ENCODE measurements at places on chromosomes 3 and 15.
A peak's percentile ranks its signal among the peaks of the same experiment; 100 is the strongest.

- DNase-seq: no peak
These were observed 9.5 kb downstream of the TADA3 start for GRCh38 chr3:9782770-9783169.

- DNase-seq: no peak
These were observed 36.1 kb upstream of the SLC41A3 start for GRCh38 chr3:126119976-126120375.

DNA sequence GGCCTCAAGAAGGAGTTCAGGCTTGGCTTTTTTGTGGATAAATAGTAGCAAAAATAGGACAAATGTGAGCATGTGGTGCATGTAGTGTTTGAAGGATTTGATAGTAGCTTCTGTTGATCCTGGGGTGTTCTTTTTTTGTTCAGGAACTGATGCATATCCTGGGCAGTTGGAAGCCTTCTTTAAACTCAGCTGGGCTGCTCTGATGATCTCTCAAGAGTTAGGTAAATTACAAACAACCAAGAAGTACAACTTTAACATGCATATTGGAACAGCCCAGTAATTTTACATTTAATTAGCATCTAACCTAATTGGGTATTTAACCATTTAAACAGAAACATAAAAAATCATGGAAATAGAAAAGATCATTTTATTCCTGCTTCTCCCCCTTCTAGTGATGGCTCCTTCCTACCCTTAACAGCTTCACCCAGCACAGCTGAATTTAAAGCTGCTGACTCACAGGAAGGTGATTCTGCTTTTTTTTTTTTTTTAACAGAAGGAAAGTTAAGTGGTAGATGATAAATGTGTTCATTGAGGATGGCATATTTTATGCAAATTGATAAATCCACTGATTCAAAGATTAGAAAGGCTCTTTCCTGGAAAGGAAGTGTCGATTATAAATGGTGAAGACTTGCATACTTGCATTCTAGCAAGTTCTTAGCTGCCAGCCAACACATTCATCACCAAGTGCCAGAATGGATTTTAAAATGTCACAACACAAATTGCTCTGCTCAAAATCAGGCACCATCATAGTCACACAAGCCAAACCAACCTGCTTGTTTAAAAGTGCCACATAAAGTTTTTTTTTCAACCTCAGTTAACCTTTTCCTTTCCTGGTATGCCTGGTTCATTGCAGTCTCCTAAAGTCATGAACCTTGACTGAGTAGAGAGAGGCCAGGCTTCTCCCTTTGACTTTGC lies 20.0 kb downstream of the SLC35G2 start:
- DNase-seq: no peak

- DNase-seq: peak; percentile 29
These were observed 82.3 kb downstream of the LRIG1 start for GRCh38 chr3:66418475-66418931.

DNA sequence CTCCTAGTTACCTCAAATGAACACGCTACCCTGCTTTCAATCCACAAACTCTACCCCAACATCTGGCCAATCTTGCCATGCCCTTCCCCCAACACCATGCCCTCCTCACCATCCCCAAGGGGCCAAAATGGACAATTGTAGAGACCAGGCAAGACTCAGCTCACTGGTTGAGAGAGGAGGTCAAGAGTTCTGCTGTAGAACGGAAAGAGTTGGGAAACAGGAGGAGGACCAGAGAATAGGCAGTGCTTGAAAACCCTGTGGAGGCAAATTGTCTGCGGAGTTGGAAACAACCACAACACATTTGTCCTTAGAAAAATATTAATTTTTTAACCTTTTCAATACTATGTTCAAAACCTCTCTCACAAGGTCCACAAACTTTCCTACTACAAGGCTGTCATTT lies 128.8 kb upstream of the BFSP2 start:
- DNase-seq: no peak

GRCh38 chr15:31004220-31004733 lies 12.8 kb upstream of the MTMR10 start:
- no peak for DNase-seq

- no peak for DNase-seq
These were observed 261.0 kb downstream of the ROBO1 start for GRCh38 chr3:79506751-79507150.

- no peak for DNase-seq
These were observed 36.2 kb upstream of the SEC13 start for GRCh38 chr3:10357095-10357494.

GRCh38 chr15:42134617-42135245 lies 21.7 kb downstream of the PLA2G4F start:
- no peak for DNase-seq

- DNase-seq: no peak
These were observed 27.0 kb downstream of the MB21D2 start for GRCh38 chr3:192890347-192891335.

DNA sequence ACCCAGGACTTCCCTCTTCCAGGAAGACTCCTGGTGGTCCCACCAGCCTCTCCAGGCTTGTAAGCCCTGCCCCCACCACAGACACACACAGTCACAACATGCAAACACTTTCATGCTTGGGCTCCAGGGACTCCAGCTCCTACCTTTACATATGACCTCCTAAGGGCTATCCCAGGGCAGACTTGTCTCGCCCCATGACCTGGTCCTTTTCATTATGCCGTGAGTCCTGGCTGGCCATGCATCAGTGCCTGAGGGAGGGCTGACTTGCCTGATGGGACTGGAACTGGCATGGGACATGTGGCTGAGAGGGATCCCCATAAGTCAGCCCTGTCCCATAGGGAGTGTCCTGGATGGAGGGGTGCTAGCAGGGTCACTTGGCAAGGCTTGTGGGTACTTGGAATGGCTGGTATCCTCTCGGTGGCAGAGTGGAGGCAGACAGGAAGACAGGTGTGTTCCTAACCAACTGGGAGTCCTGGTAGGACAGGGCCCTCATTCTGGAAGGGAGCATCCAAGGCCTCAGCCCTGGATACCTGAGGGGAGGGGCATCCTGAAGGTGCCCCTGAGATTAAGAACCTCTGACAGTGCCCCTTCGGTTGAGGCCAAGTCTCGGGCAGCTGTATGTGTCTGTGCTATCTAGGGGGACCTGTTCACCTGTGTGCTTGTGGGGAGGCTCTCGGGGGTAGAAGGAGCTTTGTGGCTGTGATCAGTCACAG lies 540 bp upstream of the HHATL start:
- no peak for DNase-seq

DNA sequence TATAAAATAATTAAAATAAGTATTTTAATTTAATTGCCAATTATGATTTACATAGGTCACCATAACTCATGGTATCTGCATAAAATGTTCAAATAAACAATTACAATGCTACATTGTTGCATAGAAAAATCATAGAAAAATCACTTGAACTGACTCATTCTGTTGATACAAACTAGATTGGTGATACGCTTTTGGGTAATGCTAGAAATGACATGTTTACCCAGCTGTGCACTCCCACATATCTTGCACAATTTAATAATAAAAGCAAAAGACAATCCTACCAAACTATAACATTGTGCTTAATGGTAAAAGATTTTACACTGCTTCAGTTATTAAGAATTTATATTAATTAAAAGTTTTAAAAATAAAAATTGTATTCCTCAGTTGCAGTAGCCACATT lies 45.8 kb upstream of the FBXL22 start:
- DNase-seq: no peak

DNA sequence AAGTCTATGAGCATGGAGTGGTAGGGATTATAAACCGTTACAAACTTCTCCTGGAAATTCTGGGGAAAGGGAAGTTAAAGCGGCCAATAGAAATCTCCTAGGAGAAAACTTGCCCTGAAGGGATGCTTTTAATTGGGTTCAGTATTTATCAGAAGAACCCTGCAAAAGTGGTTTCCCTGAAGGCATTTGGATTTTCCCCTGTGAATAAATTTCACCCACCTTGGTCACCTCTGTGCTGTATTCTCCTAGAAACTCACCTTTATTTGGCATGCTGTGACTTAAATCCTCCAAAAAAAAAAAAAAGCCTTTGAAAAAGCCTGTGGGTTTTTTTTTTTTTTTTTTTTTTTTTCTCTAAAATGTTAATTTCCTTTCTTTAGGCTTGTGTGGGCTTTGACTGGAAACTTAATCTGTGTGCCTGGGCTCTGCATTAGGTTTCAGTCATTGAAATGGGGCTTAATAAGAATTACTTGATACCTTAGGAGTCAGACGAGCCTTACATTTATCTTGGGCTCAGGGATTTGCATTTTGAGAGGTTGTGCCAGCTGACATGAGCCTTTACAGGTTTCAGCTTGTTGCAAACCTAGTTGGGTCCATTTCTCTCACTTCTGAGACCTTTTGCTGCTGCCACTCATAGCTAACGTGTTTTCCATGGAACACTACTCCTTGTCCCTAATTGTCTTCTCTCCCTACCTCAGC lies 22.0 kb downstream of the TGFBR2 start:
- DNase-seq: peak; percentile 54

- no peak for DNase-seq
These were observed 13.7 kb downstream of the ZIC1 start for GRCh38 chr3:147422601-147423536.

GRCh38 chr3:114718898-114719210 lies 425.0 kb downstream of the TIGIT start:
- no peak for DNase-seq

GRCh38 chr15:44712346-44713005 lies 1.2 kb downstream of the B2M start:
- peak; percentile 73 for DNase-seq

DNA sequence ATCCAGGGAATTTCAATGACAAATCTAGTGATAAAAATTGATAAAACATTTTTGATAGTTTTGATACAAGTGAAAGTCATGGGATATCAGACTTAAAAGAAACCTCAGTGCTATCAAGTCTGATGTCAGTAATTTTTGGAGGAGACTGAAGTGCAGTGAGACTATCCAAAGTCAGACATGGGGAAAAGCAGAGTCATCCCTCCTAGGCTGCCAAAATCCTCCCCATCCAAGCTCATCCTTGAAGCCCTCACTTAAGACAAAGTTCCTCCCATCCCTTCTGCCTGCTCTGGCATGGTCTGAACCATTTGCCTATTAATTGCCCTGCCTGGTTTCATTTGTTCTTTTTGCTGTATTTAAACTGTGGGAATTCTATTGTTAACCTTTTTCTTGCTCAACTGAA lies 456.9 kb upstream of the UBE2E2 start:
- no peak for DNase-seq

GRCh38 chr15:76996526-76997401 lies 1.8 kb downstream of the PSTPIP1 start:
- DNase-seq: no peak

DNA sequence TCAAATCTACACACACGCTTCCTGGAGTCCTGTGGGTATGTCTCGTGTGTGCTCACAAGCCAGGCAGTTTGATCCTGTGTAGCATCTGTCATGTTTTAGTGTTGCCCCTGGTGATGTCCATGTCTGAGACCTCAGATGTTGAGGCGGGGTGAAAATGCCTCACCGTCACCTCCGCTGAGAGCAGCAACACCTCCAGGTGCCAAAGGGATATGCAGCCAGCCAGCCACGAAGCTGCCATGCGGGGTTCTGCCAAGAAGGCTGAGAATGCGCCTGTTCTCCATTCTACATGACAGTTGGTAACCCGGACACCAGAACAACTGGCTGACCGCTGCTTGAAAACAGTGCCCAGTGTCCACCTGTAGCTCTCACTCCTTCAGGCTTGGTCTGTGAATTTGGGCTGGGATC lies 253.8 kb downstream of the TLE3 start:
- no peak for DNase-seq

DNA sequence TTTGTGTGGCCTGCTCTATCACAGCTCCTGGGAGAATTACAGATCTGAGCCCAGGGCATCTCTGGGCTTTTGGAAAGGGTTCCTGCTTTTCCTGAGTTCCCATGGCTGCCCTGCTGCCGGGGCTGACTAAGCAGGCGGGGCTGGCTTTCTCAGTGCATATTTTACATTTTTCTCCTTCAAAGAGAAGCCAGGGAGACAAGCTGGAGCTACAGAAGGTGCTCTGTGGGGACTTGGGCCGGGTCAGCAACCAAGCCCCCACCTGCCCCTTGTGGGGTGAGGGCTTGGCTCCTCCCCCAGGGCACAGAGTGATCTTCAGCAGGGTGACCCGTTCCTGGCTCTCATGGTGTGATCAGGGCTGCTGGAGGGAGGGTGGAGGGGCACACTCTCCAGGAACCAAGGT lies 17.4 kb downstream of the ABTB1 start:
- no peak for DNase-seq

DNA sequence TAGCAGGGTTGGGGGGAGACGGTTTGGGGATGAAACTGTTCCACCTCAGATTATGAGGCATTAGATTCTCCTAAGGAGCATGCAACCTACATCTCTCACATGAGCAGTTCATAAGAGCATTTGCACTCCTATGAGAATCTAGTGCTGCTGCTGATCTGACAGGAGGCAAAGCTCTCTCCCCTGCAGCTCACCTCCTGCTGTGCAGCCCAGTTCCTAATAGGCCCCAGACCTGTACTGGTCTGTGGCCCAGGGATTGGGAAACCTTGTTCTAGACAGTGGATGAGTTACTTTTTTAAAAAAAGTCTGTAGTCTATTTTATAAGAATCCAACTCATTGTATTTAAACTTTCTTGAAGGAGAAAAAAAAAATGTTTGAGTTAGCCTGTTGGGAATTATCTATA lies 100.0 kb downstream of the HHLA2 start:
- DNase-seq: no peak

GRCh38 chr3:95613993-95614392 lies 1200.4 kb upstream of the EPHA6 start:
- DNase-seq: no peak

DNA sequence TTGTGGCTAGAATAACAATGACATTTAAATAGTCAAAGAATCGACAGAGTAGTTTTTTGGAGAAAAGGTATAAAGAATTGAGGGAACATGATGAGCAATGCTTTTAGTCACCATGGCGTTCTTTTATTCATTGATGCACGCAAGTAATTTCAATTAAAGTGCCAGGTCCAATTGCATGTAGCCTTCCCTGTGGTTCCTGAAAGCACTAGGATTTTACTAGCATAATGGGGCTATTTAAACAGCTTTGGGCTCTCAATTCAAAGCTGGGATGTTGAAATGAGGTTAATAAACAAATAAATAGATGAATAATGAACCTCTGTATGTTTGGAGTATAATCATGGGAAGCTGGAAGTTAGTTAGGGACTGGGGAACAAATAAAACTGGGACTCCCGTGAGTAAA lies 121.2 kb upstream of the GAP43 start:
- no peak for DNase-seq

DNA sequence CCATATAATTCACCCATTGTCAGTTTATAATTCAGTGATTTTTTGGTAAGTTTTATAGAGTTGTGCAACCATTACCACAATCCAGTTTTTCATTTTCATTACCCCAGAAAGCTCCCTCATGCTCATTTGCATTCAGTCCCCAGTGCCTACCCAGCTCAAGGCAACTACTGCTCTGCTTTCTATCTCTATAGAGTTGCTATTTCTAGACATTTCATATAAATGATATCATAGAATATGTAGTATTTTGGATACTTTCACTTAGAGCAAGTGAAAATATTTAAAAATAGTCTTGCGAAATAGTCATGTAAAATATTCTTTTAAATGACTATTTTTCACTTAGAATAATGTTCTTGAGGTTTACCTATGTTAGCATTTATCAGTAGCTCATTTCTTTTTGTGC lies 42.1 kb downstream of the ZNF654 start:
- DNase-seq: no peak
